ENCODE measurements at places on chromosomes 7 and 10.

DNA sequence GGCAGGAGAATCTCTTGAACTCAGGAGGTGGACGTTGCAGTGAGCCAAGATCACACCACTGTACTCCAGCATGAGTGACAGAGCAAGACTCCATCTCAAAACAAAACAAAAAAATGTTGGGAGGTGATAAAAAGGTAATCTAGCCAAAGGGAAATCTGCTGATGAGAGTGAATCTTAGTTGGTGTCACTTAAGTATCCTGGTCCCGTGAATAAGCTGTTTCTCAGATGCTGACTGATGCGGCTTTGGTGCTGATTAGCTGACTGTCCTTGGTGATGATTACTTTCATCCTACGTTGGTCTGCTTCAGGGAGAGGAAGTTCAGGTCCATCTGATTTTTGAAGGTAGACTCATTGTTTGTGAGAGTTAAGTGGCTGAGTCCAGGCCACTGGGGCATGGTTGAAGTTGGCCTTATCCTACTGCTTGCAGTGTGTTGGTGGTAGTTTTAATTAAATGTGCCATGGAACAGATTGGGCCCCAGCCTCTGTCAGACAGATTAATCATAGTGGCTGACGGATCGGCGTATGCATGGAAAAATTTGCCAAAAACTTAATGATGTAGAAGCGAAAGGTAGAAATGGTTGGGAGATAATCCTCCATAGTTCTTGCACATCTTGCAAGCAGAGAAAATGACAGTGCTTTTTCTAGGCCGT, 17.4 kb upstream of the TMEM236 start:
- no peak for DNase-seq

- no peak for DNase-seq
These were observed 919 bp downstream of the SLC29A4 start for GRCh38 chr7:5283421-5284303.

GRCh38 chr7:92832534-92833023, 3.8 kb downstream of the CDK6 start:
- DNase-seq: no peak

GRCh38 chr10:19872504-19873271, 56.5 kb downstream of the PLXDC2 start:
- no peak for DNase-seq

GRCh38 chr7:71735961-71736556, 604.1 kb downstream of the GALNT17 start:
- peak; percentile 1 for DNase-seq

DNA sequence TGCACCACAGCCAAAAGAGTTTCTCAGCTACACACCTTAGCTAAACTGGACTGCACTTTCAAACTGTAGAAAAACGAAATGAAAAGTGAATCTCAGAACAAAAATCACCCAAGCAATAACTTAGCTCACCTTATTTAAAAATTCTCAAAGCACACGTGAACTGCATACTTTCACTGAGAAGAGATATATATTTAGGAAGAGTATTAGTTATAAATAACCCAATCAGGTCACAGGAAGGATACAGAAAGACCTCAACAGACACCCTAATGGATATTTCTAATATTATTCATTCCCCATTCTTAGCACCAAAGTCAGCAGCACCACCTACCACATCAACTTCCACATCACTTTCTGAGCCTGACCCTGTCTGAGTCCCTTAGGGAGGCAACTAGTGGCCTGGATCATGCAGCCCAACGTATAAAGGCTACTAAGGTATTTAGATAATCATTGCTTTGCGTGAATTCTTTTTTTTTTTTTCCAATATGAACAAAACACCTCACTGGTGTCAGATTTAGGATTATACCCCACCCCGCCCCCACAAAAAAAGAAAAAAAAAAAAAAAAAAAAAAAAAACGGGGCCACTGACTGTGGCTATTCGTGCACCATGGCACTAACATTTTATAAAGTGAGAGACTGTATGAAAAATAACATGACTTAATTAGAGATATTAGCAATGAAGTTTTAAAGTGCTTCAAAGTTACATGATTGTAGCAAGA, 2.6 kb downstream of the ABI1 start:
- DNase-seq: no peak

DNA sequence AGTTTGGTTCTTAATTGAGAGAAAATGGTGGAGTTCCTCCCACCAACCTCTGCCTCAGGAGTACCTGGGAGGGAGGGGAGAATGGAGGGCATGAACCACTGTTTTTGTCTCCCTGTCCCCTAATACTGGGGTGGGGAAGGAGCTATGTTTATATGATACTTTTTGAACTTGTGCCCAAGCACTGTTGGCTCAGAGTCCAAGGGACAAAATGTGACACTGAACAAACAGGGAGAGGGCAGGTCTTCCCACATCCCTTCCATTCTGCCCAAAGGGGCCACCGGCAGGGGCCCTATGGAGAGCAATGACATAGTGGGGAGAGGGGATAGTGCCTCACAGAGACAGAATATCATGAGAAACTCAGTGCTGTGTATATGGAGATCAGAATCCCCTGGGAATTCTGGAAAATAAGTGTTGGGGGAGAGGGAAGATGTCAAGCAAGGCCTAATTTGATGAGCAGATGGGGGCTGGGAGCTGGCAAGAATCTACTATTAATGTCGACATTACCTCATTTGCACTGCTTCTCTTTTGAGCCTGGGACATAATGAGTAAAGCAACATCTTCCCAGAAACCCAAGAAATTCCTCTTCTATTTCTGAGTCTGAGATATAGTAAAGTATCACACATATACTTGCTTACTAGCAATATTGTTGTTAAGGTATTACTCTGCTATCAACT, 180.6 kb downstream of the CYP26A1 start:
- DNase-seq: no peak

- DNase-seq: no peak
These were observed 158.3 kb downstream of the TCF7L2 start for GRCh38 chr10:113108194-113108835.

DNA sequence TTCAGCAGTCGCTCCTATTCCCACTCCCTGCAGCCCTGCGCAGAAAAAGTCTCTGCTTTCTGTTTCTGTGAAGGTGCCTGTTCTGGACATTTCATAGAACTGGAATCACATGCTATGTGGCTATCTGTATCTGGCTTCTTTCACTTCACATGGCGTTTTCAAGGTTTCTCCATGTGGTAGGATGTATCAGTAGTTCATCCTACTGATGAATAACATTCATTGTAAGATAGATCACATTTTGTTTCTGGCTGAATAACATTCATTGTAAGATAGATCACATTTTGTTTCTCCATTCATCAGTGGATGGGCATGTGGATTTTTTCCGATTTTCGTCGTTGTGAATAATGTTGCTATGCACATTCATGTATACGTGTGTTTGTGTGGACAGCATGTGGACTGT, 44.5 kb downstream of the HSPA12A start:
- no peak for DNase-seq

DNA sequence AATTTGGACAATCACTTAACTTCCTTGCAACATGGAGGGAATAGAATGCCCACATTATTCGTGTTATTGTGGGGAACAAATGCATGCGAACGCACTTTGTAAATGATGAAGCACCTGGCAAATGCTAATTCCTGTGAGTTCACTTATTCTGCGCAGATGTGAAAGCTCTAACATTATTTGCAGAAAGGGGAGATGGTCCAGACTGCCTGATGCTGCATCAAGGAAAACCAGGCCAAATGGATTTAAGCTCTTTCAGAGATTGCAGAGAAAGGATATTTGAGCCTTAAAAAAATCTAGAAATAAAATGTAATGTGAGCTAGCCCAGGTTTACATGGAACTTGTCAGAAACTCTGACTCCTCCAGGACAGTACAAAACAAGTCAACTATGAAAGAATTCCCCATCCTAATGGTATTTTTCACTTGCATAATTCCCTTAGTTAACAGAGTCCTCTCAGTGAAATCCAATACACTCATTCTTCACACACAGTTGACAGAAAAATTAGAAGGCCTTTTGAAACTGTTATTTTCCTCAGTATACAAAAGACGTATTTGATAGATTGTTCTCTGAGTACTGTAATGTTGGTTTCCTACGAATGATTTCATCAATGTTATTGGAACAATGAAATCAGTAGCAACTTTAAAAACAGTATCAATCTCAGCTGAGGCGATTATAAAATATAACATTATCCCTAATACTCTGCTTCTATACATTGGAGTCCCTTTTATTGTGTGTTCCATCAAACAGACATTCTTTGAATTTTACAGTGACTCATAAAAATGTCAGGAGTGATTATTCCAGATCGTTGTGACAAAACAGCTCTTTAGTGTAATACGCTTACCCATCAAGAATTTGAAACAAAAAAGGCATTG, 136.3 kb upstream of the ANK3 start:
- DNase-seq: no peak

GRCh38 chr10:85635650-85636049, 730.9 kb downstream of the GRID1 start:
- no peak for DNase-seq

DNA sequence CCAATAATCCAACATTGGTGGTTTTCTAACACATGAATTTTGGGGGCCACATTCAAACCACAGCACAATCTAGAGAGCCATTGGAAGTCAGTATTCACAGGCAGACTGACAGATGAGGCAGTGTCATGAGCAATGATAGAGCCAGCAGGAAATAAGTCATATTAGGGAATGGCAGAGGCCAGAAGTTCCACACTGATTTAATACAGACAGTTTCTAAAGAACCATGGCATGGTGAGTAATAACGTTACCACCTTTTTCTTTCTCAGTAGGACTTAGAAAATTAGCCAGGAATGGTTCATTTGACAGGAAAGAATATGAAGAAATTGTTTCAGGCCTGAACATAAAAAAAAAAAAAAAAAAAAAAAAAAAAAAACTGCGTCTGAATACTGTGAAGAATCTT, 210.3 kb downstream of the GPAM start:
- no peak for DNase-seq

DNA sequence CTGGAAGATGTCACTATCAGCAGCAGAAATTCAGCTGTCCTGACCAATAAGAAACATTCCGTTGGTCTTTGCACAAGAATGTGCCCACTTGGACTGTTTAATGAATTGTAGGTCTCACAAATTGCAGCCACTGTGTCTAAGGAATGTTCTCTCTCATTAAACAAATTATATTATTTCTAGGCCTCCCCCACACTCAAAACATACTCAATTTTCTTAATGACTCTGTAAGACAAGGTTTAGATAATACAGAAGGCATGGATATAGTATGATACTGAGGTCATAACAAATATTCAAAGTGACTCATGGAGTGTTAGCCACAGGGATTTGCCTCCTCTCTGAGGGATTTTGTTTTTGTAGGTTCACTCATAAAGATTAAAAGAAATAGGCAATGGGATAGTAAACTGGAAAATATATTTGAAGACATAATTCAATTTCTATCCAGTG, 197.5 kb downstream of the PTN start:
- DNase-seq: no peak

DNA sequence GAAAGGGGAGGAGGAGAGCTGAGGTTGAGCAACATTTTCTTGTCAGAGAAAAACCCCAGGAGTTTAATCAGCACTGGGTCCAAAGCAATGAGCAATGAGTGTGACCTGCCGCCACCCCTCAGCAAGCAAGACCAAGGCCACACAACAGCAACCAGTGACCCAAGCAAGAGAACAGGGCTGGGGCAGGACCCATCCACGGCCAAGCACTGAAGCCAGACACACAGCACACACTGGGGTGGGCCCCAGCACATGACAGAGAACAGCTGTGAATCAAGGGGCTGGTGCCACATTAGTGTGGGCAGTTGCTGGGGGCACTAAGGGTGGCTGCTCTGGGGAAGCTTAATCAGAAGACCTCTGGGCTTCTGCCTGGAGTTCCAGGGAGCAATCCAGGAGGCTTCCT, 16.2 kb downstream of the TMEM72 start:
- DNase-seq: no peak

- no peak for DNase-seq
These were observed 38.0 kb upstream of the TMEM72 start for GRCh38 chr10:44873160-44873559.

DNA sequence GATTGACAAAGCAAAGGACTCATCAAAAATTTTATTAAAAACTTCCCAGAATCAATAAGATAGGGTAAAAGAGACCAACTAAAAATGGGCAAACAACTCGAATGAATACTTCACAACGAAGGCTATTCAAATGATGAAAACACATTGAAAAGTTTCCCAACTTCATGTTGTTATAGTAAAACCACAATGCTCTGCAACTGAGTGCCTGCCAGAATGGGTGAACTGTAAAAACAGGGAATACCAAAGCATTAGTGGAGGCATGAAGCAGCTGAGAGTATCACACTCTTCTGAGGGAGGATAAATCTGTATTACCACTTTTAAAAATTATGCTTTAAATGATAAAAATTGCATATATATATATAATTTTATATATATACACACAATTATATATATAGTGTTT, 1214.7 kb downstream of the SORCS3 start:
- no peak for DNase-seq

DNA sequence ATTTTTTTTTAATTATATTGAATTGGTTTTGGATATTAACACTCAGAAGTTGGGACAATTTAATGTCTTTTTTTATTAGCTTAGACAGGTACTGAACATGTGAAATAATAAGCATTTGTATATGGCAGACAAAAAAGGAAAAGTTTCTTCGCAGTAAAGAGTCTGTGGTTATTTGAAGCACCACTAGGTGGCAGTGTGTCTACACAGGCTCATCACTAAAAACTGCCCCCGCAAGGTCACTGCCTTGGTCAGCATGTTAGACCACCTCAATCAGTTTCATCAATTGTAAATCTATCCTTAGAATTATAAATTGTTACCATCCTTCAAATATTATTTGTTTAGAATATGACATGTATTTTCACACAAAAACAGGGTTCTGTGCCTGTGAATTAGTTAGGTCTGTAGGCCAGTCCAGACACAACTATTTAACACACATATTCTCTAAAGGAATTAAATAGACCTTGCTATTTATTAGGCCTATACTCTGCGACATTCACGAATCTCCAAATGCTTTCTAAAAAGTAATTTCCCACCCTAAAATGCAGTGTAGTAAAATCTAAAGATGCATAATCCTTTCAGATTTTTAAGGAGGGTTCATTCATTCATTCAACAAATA, 17.0 kb downstream of the PNLIPRP3 start:
- DNase-seq: no peak

DNA sequence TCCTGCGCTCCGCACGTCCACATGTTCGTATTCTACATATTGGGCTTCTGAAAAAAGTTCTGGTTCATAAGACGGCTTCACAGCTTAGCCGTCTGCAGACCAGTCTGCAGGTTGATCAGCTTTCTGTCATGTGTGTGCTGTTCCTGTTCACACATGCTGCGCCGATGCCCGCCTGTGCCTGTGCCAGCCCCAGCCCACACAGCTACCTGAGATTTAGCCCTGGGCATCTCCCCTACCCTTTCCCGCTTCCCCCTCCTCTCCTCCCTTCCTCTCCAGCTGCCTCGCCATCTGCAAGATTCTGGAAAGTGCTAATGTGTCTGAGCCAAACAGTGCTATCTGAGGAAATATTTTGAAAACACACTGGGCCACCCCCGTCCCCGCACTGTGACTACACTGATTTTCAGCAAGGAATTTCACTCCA, 7.1 kb downstream of the CHST3 start:
- no peak for DNase-seq

DNA sequence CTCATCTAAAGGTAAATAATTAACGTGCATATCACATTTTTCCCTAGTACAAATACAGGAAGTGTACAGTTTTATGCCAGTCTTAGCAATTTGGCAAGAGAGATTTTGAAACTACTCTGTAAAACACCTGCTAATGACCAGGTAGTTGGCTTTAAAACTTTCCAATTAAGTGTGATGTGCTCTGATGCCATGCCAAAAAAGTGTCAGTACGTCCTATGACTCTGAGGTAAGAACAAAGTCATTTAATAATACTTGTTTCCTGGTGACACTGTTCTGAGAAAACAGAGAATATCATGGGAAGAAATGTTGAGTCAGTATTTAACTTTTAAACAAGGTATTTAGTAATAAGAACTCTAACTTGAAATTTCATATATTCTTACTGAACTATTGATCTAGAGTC, 9.6 kb downstream of the PDZD8 start:
- no peak for DNase-seq

GRCh38 chr7:79930604-79931003, 204.0 kb upstream of the GNAI1 start:
- DNase-seq: no peak

Measured in stimulated activated CD8-positive, alpha-beta memory T cell treated with anti-CD3 and anti-CD28 coated beads, Interleukin-7, amount 100 ng/mL, for 4 hours (primary cell).